CD4-positive, alpha-beta T cell treated with Interleukin-10 for 1 hour (primary cell): ENCODE measurements at places on chromosomes 2 and 18.

DNA sequence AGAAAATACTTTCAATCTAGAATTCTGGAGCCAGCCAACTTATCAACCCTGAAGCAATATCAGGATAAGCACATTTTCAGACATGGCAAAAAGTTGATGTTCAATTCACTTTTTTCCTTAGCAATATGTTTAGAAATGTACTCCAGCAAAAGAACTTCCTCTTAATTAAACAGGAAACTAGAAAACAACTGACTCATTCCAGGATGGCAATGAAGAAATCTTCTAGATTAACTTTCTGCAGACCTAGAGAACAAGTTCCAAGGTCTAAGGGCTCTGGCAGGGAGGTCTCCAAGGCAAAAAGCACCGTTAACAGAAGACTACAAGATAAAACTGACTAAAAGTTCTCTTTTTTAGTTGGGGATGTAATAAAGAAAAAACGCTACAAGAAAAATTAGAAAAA is 69.2 kb upstream of the VWC2L start:
- DNase-seq = no peak

DNA sequence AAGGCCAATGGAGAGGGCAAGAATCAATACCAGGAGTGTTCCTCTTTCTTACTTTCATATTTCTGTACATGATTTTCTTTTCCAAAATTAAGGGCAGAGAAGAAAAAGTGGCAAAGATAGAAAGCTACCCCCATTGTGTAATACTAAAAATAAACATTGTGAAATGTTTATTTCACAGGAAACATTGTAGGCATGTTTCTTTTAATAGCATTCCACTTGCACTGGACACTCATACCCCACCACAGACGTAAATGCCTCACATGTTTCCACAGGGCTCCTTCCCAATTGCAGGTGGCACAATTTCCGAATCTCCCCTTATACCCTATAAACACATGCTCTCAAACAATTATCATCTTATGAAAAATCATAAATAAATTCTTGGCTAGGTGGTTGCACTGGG is 645.1 kb upstream of the SETBP1 start:
- no peak for DNase-seq

- DNase-seq = no peak
Measured at GRCh38 chr18:21684731-21685130, 19.8 kb downstream of the ABHD3 start.

DNA sequence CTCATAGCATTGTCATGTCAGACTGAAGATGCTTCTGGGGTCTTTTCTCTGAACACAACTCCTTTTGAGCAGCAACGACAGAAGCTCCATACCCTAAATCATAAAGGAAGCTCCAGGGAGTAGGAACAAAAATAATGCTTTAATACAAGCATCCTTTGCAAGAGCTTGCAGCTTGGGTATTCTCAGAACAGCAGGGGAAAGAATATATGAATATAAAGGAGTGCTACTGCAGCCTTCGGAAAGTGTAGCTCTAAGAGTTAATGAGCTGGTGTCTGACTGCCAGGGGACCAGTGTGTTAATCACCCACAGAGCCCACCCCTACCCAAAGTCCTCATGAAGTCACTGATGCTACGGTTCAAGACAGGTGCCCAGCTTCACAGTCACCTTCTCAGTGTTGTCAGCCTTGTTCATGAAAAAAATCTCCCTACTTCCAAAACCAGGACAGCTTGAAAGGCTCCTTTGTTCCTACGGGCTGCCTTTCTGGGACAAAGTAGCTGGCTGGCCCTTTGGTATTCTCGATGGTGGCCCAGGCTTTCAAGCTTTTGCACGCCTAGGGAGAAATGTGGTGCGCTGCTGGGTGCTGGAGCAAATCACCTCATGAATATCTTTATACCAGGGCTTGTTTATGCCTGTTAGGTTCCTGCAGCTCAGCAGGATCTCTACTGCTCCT is 259.7 kb downstream of the CMPK2 start:
- DNase-seq = no peak

DNA sequence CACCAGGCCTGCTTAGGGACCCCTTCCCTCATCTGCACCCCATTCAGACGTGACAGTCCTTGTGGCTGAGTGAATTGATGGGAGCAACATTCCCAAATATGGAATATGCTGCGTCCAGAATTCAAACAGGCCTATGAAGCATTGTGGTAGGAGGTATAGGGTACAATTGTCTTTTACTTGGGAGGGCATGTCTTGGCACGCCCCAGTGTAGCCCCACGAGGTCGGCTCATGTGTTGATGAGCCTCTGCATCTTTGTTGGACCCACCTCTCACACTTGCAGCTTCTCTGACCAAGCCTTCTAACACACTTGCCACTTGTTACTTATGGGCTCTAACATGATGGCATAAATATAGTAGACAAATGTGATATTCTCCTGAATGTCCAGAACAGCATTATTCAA is 1.6 kb downstream of the TIMM21 start:
- DNase-seq = no peak

GRCh38 chr2:188382107-188382506 is 90.4 kb downstream of the GULP1 start:
- DNase-seq = no peak

DNA sequence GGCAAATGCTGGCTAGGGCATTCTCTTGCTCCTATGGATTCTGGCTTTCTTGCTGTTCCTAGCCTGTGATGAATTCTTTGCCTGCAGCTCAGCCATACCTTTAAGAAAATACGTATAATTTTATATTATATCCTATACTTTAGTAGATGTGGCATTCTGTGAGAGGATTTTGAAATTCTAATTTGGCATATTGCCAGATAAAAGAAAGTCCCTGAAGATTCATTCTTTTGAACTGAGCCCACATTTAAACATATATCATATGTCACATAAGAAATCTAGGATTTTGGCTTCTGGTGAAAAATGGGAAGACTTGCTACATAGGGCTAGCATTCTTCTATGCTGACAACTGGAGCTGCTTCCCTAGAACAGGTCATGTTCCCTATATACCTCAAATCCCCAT is 91.4 kb upstream of the LYPD1 start:
- no peak for DNase-seq

DNA sequence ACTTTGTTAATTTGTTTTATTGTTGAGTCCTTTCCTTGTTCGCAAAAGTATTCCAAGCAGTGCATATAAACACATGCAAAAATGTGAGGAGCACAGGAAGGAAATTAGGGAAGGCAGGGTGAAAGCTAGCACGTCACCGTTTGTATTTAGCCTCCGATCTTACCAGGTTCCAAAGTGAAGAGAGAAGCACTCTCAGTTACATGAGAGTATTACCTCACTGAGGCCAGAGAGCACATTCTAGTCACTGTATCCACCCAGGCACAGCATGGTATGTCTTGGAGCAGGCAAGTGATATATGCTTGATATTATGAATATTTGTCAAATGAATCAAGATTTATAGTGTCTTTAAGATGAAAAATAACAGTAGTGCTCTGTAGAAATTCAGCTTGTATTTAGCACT is 6.5 kb upstream of the TMEM182 start:
- DNase-seq = no peak

- no peak for DNase-seq
Measured at GRCh38 chr2:178804791-178805190, 2.4 kb downstream of the TTN start.

DNA sequence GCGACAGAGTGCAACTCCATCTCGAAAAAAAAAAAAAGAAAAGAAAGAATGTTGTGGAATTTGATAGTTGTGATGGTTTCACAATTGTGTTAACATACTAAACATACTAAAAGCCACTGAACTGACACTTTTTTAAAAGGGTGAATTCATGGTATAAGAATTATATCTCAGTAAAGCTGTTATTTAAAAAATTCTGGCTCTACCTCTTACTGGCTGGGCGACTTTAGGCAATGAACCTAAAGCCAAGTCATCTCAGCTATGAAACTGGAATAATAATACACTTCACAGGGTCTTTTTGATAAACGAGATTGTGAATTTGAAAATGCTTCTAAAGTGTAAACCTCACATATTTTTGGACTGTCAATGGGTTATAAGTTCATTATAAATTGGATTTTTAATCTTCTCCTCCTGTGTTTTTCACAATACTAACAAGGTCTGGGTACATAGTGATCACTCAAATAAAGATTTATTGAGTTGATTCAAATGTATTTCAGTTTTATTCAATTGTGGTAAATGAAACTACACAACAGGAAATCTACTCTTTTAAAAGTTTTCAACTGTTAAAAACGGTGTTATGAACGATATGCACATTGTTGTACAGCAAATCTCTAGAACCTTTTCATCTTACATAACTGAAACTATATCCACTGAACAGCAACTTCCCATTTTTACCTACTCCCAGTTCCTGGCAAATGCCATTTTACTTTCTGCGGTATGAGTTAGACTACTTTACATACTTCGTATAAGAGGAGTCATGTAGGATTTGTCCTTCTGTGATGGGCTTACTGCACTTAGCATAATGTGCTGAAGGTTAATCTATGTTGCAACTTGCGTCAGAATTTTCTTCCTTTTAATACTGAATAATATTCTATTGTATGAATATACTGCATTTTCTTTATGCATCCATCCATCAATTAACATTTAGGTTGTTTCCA is 43.0 kb upstream of the GTF2A1L start:
- DNase-seq = no peak

GRCh38 chr18:10271481-10271880 is 183.0 kb upstream of the APCDD1 start:
- no peak for DNase-seq

- DNase-seq = no peak
Measured at GRCh38 chr2:135311268-135311667, 219.8 kb downstream of the ZRANB3 start.

DNA sequence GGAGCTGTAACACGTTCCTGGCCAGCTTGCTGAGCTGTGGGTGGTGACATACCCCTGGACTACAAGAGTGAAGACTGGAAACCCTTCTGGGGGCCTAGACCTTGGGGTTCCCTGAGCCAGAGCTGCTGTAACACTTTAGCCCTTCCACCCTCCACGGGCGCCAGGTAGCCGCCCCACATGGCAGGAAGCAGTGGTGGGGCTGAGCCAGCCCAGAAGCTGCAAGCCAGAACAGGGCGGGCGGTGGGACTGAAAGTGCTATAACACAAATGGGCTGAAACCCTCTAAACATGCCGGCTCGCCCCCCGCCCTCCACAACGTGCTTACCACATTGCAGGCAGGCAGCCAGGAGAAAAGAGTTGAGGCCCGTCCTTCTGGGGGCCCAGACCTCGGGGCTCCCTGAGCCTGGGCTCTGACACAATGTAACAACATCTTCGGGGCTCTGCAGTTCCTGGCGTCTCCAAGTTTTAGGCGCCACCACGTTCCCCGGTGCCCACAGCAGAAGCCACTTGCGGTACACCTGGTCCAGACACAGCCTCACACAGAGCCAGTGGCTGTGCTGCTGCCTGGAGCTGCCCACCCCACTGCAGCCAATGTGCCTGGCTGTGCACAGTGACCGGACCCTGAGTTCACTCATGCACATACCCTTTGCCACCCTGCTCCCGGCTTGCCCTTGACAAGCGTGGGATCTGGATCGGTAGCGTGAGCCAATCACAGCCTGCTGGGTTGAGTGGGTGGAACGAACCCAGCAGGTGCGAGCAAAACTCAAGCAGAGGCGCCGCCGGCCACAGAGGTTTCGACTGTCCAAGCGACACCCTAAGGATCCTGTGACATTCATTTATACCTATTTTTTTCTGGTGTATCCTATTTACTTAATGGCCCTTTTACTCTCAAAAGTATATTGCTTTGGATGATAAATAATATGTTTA is 127.4 kb upstream of the FHL2 start:
- no peak for DNase-seq

- no peak for DNase-seq
Measured at GRCh38 chr2:150051004-150051403, 436.5 kb downstream of the RND3 start.

DNA sequence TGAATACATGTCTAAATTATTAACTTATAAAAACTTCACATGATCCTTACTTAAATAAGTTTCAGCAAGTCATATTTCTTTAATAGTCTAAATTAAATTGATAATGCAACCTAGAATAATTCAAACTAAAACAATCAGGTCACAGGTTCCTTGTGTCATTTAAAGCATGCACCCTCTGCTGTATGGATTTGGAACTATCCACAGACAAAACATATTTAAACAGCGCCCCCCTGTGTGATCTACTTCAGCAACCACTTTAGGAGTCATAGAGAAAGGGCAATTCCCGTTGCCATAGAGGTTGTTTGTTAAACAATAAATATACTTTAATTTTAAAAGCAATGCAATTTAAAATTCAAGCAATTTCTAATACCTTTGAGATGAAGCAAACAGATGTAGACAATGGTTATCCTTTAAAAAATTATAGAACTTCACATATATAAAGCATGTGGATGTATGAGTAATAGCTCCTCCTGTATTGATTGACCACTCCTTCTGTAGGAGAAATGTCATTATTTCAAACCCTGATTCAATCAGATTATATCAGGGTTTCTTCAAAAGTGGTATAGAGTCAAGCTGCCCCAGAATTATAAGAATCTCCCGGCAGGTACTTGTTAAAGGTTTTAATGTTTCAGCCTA is 21.2 kb downstream of the GRB14 start:
- peak; percentile 8 for DNase-seq

DNA sequence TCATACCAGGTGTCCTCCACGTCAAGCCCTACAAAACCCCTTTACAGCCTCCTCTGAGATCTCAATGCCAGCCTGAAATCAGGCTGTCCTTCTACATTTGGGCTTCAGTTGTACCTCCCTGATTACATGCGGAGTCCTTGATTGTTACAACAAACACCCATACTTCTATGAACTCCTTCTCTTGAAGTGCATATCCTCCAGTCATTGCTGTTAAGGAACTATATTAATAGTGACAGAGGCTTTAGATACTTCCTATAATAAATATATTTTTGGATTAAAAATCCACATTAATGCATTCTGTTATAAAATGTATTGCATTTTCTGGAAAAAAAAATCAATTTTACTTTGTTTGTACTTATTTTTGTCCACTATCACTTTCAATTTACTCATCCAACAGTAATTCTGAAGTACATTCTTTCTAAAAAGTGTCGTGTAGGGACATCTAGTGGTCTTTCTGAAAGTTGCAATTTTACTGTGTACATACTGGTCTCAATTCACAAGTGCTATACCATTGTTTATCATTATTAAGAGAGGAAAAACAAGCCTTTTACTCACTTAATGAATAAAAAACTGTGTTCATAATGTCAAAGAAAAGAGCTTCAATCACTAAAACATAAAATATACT is 316.4 kb downstream of the DSEL start:
- peak; percentile 39 for DNase-seq

- DNase-seq = peak; percentile 86
Measured at GRCh38 chr2:43219383-43220228, 6.8 kb downstream of the ZFP36L2 start.

DNA sequence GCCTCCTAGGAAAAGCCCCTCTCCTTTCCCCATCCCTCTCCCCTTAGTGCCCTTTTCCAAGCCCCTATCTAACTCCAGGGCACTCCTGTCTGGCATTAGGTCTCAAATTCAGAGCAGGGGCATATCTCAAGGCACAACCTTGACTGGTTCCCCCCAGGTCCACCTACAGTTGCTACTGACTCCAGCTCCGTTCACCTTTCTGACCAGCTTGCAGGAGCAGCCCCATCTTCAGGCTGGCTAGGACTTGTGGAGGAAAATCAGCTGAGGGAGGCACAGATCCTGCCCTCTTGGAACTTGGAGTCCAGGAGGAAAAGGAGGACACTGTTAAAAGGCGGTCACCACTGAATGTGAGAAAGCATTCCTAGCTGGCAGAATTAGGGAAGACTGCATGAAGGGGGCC is 152.4 kb downstream of the ZFP36L2 start:
- DNase-seq = no peak

- DNase-seq = no peak
Measured at GRCh38 chr2:240467659-240468302, 32.3 kb downstream of the GPC1 start.

GRCh38 chr2:133138693-133139092 is 429.6 kb downstream of the NCKAP5 start:
- DNase-seq = no peak
